Ureter (tissue), 1 donor: ENCODE measurements at places on chromosomes 4 and X.
A peak's percentile ranks its signal among the peaks of the same experiment; 100 is the strongest.

DNA sequence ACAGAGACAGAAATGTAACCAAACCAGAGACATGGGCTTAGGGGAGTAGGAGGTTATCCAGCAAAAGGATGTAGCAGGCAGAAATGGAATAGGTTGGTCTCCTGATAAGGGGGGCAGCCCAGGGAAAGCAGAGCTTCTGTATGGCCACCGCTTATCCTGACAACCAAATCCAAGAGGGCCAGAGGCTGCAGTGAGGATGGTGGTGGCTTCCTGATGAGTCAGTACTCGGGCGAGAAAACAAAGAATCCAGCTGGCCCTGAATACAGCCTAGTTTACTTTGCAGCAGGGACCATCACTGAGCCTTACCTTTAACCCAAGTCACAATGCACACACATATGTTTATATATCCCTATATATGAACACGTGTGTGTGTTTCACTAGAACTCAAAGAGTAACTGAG, 129.7 kb upstream of the FTHL17 start:
- no peak for DNase-seq

DNA sequence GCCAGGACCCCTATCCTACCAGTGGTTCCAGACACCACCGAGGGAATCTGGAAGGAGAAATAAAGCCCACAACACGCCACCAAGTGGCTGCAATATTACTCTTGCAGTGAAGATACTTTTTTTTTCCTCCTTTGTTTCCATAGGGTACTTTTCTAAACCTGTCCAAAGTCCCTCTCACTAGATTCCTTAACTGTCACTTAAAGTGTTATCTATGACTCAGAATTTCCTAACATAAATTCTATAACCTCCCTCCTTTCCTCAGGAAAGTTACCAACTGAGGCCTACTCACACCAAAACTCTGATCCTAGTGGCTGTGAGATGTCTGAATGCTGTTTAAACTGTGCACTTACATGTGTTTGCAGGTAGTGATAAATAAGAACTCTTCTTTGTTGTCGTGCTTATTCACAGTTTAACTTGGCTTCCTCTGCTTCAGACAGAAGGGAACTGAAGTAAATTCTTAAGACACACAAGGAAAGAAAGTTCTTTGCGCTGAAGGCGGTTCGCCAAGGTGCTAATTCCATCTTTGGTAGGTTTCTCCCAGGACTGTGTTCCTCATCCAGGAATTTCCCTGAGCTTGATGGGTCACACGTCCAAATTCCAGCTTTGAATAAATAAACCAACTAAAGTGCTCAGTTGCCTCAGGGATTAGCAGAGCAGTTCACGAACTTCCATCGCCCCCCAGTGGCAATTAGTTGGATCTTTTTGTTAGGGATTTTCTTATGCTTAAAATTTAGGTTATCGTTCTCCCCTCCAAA, 10.7 kb upstream of the HCCS start:
- DNase-seq = peak; percentile 52

- no peak for DNase-seq
These were observed 141.1 kb upstream of the WDFY3 start for GRCh38 chr4:85107553-85107952.

- no peak for DNase-seq
These were observed 262.1 kb upstream of the CXXC4 start for GRCh38 chr4:104756837-104757236.

GRCh38 chr4:41934901-41935651, at the start of gene TMEM33:
Gene TMEM33 (plus strand): TSS chr4:41935429. CDS start chr4:41935485, 56 bp downstream.
- peak; percentile 90 for DNase-seq

GRCh38 chr4:185318679-185319078, 77.0 kb downstream of the LRP2BP start:
- DNase-seq = no peak

DNA sequence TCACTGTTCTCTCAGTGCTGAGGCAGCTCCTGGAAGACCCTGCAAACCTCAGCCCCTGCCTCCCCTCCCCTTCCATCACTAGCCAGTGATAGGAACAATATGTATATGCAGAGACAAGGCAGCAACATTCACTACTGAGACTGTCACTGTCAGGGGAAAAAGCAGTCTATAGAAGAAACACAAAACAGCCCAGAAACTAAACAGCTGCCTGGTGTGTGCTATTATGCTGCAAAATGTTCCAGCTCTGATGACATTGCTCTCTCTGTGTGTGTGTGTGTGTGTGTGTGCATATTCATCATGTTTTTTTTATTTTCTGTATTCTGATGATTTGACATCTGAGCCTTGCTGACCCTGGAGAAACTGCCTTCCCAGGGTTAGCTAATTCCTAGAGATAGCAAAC, 147.2 kb downstream of the SPATA18 start:
- no peak for DNase-seq
